ENCODE measurements at places on chromosomes 5 and 9. TPM values are rescaled to one million over a fixed set of nuclear protein-coding genes. Genes with fewer than 3 reads are reported as not detected.

The MROH2B gene
- total RNA-seq = not detected

The ZNF354C gene
- 3.2 TPM for total RNA-seq

The GPR151 gene
- total RNA-seq = not detected

The SHISAL2B gene
- not detected for total RNA-seq

The C7 gene
- total RNA-seq = not detected

The PCDHB5 gene
- under 0.01 TPM for total RNA-seq

The NR5A1 gene
- 0.54 TPM for total RNA-seq

The IL3 gene
- total RNA-seq = not detected

The ETF1 gene
- total RNA-seq = 56.3 TPM

The RALGDS gene
- 139 TPM for total RNA-seq

DNA sequence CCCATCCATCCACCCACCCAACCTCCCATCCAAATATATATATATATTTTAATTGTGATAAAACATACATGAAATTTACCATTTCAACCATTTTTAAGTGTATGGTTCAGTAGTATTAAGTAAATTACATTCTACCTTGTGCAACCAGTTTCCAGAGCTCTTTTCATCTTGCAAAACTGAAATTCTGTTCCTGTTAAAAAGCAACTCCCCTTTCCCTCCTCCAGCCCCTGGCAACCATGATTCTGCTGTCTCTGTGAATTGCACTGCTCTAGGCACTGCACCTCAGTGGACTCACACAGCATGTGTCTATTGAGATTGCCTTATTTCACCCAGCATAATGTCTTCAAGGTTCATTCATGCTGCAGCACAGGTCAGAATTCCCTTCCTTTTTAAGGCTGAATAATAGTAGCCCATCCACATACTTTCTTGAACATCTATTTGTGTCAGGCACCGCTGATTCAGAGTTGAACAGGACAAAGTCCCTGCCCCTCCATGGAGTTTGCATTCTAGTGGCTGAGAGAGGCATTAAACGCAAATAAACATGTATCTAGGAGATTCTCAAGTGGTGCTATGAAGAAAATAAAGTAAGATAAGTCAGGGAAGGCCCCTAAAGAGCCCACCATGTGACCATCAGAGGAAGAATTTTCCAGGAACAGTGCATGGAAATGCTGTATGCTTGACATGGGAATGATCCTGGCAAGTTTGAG, 24.0 kb downstream of the CSF1R start:
- no peak for DNase-seq

GRCh38 chr5:25862276-25862675, 1176.1 kb downstream of the CDH9 start:
- DNase-seq = no peak

GRCh38 chr9:131885144-131885609, 145.3 kb upstream of the RAPGEF1 start:
- no peak for DNase-seq

DNA sequence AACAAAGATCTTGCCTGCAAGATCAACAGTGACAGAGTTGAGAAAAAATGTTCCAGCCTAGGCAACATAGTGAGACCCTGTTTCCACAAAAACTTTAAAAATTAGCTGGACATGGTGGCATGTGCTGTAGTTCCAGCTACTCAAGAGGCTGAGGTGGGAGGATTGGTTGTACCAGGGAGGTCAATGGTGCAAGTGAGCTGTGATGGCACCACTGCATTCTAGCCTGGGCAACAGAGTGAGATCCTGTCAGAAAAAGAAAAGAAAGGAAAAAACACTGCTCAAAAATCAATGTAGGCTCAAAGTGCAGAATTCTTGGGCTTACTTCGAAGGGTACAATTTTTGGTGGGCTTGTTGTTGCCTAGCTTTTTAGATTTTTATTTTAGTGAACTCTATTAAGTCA, 145.4 kb downstream of the PLPPR1 start:
- DNase-seq = no peak

DNA sequence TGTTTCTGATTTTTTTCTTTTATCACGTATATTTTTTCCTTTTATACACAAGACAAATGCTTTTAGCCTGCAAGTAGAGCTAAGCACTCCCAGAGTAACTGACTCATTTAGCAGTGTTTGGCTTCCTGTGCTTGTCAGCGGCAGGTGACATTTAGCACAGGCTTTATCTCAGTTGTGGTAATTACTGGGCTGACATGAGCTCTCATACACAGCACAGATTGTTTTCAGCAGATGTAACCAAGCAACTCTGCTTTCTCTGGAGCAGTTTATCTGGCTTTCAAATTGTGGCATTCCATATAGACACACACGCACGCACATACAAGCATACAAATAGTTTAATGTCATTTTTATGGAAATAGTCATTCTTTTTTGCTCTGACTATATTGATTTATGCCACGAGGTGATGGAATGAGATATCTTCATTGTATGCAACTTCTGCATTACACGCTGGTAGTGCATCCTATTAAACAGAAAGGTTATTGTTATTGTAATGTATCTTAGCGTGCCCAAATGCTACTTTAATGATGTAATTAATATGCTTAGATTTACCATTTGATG, 379.0 kb upstream of the GRAMD2B start:
- DNase-seq = no peak

DNA sequence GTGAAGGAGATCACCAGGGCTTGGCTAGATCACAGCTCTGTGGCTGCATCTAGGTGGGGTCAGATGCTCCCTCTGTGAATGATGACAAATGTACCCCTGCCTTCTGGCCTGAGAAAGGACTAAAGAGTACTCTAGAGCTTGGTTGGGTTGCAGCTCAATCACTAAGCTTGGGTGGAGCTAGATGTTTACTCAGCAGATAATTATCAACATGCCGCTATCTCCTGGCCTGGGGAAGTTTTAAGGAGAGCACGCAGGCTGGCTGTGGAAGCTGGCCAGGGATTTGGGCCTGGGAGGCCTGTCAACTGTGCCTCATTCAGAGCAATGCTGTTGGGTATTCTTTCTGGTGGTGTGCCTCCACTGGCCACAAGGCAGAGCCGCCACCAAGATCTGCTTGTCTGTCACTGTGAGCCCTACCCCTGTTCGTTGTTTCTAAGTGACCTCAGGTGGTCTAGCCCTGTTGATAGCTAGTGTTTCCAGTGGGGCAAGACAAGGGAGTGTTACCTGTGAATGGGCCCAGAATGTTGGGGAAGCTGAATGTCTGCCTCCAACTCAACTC, 181.7 kb downstream of the ADGRV1 start:
- DNase-seq = no peak

GRCh38 chr9:12849486-12850003, 74.7 kb downstream of the LURAP1L start:
- DNase-seq = no peak

- no peak for DNase-seq
These were observed 6.8 kb downstream of the FGF18 start for GRCh38 chr5:171426266-171426665.

- DNase-seq = no peak
These were observed 222.4 kb downstream of the TSSK1B start for GRCh38 chr5:113212244-113212920.

- no peak for DNase-seq
These were observed 45.5 kb downstream of the GALNT10 start for GRCh38 chr5:154236011-154236410.

DNA sequence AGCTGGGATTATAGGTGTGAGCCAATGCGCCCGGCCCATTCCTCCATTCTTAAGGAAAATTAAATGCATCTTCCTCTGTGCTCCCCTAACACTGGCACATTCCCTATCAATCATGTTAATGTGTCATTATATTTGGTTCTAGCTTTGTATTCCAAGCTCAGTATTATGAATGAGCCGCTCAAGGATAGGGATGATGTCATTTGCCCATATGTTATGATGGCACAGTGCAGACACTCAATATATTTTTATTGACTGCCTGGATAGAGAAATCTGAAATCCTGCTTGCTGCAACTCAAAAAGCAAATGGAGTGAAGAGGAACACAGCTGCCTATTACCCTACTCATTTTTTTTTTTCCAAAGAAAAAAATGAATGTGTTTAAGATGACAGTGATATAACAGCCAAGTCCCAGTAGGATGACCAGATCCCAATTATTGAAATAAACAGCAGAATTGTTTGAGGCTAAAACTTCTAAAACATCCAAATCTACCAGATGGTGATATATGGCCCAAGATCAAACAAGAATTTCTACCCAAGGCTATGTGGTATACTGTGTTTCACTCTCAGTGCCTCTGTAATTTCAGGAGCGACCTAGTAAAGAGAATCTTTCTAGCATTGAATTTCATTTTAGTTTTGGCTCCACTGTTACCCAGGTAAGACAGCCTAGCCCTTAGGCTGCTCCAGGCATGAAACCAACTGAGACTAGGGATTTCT, 16.3 kb downstream of the SUSD1 start:
- DNase-seq = no peak

DNA sequence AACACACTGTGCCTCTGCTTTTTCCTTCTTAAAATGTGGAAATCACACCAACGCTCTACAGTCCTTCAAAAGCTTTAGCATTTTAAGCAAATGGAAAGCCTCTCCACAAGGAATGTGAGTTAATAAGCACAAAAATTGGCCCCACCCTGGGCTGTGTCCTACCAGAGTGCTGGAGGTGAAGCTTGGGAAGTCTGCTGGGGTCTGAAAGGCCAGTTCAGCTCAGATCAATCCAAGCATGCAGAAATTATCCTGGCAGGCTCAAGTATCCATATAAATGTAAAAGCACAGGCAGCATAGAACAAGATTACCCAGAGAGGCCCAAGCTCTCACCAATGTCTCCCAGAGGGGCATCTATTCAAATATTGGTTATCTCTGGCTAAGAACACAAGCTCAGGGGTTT, 98.5 kb downstream of the ESM1 start:
- no peak for DNase-seq

DNA sequence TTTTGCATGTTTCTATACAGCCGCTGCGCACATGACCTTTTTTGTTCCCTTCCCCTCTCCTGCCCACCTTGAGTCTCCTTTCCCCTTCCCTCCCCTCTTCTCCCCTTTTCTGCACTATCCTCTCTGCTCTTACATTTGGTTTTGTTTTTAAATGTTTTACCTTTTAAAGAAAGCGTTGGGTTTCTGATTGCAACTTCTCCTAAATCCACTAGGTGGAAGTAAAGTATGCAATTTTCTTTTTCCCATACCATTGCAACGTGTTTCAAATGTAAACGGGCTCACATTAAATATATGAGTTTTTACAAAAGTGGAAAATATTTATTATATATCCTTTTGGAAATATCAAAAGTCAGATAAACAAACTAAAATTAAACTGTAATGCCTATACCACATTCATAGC, 500.9 kb downstream of the DIRAS2 start:
- DNase-seq = no peak

DNA sequence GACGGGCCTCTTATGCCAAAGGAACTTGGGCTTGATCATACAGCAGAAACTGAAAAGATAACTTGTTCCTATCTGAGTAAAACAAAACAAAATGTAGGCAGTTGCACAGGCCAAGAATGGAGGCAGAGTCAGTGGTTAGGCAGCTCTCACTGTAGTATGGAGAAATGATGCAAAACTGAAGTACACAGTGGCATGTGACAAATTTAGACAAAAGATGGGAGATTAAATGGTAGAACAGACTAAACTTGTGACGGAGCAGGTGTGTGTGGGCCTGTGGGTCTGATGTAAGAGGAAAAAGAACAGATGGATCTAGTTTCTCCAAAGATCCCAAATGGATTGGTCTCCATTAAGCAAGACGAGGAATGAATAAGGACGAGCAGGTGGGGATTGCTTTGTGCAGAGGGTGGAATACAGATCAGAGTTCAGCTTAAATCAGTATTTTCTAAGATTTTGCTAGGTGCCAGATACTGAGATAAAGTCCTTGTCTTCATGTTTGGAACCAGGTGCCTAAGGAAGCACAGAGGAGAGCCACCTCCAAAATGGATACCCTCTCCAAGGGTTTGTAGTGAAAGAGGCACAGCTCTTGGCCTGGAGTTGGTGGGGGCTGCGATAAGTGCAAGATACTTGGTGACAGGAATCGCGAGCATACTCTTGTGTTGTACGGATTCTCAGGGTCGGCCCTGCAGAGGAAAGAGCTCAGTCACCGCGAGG, 722 bp upstream of the DCP2 start:
- no peak for DNase-seq

- no peak for DNase-seq
These were observed 51.0 kb upstream of the APC start for GRCh38 chr5:112686675-112687074.

DNA sequence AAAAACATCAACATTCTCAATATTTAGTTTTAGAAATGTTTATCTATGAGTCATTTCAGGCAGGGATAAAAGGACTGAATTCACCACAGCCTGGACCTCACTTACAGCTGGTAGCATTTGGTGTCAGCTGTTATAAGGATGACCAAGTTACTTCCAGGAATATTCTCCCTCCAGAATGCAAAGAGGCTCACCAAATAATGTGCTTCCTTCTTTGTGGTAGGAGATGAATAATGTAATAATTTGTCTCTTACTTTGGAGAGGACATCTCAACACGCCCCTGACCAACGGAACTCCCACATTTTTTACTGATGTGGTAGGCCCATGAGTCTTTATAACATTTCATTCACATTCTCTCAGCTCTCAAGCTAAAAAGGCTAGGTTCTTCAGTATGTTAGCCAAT, 825.9 kb upstream of the GRAMD2B start:
- DNase-seq = no peak

DNA sequence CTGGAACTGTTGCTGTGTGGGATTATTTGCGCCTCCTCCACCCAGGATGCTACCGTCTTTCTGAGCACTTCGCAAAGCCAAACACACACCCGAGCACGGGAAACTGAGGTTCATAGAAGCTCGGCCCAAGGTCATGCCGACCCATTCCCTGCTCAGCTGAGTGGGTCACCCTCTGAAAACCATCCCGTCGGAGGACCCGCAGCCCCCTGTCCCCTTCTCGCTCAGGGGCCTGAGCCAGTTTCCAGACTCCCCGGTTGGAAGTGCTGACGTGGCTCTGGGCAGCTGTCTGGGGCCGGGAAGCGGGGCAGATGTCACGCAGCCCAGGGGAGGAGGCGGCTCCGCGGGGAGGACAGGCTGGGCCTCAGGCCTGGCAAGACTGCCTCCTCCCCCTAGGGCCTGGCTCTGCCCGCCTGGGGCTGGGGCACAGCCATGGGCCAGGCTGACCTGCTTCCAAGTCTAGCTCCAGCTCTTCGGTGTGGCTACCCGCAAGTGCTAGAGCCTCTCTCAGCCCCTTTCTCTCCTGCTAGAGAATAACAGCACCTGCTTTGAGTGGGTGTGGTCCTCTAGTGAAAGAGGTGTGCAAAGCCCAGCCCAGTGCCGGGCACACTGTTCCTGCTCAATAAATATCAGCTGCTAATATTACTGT, 9.9 kb upstream of the CXXC5 start:
- no peak for DNase-seq

DNA sequence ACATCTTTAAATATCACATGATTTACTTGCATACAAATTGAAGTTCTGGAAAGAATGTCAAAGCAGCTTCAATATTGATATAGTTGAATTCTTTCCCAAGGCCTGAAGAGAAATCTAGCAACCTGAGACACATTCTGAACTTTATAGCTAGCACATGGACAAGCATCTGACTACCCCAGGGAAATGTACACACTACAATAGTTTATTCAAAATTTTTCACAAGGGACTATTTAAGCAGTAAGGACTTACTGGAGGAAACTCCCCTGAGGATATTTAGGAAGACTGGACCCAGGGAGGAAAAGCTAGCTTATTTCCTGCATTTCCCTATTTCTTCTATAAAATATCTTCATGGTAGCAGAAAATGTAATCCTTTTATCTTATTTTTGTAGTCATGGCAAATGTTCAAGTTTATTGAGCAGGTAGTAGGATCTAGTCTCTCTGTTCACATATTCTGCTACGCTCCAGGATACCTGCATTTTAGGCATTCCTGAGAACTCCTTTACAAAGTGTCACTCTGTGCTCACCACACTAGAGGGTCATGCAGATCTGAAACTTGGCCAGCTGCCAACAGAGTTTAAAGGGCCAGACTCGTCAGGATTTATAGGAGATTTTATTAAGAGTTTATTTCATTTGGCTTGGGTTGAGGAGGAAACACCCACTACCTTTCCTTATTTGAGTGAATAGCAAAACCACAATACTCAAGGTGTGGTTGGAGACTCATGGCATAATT, 348.4 kb upstream of the FTMT start:
- DNase-seq = peak; percentile 30

All from hematopoietic multipotent progenitor cell (in vitro differentiated cells).